ENCODE measurements at places on chromosomes 2 and 18.

DNA sequence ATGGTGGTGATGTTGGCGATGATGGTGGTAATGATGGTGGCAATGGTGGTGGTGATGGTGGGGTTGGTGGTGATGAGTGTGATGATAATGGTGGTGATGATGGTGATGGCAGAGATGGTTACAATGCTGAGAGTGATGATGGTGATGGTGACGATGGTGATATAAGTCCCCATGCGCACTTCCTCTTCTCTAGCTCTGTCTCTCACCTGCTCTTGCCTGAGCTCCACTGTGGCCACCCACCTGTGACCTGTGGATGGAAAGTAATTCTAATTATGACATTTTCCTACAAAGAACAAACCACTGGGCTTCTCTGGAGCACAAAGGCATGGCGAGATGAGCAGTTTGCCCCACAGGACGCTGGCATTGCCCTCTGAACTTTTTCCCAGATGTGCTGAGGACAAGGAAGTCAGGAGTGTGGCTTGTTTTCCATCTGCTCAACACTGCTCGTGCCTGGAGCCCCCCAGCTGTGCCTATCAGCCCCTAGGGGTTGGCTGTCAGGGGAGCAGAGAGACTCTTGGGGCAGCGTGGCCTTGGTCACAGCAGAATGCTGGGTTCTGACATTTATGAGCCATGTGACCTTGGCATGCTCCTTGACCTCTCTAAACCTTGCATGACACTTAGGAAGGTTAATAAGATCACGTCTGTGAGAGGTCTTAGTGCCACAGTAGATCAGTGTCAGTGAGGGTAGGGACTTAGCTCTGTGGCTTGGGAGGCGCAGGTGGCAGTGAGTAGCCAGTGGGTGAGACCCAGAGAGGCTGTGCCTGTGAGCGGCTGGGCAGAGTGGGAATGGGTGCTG, 68.4 kb downstream of the RRM2 start:
- DNase-seq: no peak

DNA sequence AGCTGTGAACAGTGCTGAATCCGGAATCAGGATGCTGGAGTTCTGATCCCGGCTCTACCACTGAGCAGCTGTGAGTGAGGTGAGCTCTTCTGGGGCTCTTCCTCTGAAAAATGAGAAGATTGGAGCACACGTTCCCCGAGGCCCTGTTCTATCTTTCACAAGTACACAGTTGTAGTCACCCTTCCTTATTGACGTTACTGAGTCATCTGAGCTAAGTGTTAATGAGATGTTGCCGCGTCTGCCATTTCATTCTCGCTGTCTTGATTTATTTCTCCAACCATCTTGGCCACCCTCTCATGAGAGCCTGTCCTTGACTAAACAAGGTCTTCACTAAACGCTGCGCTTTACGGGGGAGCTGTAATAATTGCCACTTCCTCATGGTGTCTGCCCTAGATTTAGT, 31.9 kb upstream of the EFR3B start:
- no peak for DNase-seq

DNA sequence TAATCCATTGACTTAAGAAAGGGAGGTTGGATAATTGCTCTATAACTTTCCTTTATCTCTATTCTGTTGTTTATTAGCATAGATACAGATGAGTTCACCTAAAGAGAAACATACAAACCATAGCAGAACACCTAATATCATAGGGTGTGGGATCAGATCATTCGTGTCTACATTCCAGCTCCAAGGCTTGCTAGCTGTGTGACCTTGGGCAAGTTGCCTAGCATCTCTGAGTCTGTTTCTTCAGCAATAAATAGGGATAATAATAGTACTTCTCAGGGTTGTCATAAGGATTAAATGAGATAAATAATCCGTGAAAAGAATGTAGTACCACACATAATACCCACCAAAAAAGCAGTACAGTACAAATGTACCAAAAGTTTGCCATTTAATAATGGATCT, 126.2 kb downstream of the PLB1 start:
- DNase-seq: no peak

DNA sequence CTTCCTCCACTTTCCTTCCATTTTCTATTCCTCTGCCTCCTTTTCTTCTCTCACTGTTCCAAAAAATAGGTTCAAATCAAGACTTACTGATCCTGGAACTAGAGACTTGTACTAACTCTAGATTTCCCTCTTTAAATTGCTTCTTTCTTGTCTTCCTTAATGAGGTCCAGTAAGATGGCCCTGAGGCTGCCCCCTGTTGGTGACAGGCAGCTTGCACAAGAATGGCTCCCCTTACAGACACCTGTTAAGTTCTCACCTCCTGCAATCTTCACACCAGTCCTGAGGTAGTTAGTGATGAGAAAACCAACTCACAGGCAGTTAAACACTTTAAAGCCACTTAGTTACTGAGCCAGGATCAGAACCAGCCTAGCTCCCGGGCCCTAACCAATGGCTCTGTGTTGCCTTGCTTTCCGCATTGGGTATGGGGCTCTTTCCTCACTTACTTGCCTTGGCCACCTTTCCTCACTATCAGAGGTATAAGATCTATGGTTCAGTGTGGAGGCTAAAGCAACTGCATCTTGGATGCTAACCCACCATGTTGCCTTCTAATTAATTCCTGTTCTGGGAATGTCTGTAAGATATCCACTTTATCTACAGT, 130.6 kb downstream of the AKAIN1 start:
- no peak for DNase-seq

GRCh38 chr2:210598219-210598618, 41.8 kb downstream of the CPS1 start:
- DNase-seq: no peak

- DNase-seq: no peak
These were observed 442.9 kb downstream of the SLC4A3 start for GRCh38 chr2:220070349-220070748.

DNA sequence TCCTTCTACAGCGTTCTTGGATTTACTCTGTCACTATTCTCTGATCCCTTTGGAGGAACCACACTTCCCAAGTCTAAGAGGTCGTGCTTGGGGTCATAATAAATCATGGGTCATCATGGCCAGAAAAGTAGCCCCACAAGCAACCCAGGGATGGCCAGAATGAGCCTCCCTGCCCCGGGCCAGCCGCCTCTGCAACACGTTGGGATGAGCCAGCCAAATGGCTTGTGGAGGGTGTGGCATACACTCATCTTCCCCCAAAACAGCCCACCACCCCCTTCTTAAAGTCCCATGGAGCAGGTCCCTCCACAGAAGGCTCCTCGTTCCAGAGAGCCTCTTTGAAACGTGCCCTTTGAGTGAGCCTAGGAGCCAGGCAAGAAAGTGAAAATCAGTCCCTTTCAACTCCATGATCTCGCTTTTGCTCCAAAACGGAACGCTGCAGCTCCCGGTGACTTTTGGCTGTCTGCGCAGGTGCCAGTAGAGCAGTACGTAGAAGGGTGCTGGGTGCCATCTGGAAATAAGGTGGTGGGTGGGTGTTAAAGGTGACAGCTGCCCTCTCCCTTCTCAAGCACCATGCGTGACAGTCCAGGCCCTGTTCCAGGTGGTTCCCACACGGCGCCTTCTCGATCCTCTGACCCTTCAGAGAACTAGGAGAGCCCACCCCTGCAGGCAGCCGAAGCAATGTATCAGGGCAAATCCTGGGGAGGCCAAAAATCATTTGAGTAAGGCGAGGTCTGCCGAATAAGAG, 48.5 kb upstream of the FOSL2 start:
- no peak for DNase-seq

DNA sequence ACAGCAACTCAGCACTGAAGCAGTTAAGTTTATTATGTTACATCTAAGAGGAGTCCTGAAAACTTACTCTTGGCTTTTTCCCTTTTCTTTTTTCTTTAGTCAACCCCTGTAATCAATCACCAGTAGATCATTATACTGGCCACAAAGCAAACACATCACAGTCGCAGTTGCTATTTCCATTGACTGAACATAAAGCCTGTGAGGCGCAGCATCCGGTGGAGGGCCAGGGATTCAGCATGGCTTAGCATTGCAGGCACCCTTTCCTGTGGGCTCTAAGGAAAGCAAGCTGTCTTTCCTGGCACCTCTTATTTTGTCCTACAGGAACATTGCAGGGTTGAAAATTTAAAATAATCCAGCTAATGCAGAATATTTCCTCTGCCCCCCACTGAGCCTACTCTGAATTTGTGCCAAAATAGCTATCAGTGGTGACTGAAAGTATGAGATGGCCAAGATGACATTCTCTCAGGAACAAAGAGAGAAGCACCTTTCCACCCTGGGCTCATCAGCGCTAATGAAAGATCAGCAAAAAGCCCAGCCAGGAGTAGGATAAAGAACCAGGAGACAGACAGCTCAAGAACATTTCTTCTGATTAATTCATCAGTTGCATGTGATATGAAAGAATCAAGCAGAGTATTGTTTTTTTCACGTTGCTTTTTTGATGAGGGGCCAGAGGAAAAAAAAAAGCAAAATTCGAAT, 85.3 kb upstream of the SULT1C3 start:
- no peak for DNase-seq

DNA sequence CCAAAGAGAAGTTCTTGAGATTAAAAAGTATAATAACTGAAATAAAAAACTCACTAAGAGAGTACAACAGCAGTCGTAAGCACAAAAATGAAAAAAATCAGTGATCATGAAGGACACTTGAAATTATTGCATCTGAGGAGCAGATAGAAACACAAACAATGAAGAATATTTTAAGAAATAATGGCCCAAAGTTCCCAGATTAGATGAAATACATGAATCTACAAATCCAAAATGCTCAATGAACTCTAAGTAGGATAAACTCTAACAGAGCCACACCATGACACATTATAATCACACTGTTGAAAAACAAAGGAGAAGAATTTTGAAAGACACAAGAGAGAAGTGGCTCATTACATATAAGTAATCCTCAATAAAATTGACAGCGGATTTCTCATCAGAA, 31.9 kb upstream of the EMILIN2 start:
- DNase-seq: no peak

DNA sequence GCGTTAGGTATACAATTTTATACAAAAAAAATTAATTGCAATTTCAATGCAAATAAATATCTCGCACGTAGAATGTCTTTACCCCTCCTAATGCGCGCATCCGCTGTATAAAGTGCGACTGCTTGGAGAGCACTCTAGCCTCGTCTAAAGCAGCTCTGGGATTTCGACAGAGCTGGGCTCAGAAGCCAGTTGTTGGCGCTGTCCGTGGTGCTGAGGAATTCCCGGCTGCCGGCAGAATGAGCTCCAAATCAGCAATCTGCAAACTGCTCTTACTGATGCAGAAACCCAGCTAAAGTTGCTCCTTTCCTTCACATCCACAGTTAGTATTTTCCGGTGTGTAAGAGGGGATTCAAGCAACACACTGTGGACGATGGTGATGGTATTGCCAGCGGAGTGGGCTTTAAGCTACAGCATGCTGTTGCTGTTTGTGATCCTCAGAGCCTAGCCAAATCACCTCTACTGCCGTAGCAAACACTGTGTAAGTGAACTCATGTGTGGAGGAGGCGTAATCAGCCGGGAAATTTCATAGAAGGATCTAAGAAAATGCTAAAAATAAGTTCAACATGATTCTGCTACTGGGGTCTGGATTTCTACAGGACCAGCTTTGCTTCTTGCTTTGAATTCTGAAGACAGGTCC, at the start of gene VWC2L:
Gene VWC2L (plus strand): TSS at position 137 of the 637 bp plus-strand sequence. CDS start 3,140 bp downstream, outside the sequence.
- peak; percentile 8 for DNase-seq

DNA sequence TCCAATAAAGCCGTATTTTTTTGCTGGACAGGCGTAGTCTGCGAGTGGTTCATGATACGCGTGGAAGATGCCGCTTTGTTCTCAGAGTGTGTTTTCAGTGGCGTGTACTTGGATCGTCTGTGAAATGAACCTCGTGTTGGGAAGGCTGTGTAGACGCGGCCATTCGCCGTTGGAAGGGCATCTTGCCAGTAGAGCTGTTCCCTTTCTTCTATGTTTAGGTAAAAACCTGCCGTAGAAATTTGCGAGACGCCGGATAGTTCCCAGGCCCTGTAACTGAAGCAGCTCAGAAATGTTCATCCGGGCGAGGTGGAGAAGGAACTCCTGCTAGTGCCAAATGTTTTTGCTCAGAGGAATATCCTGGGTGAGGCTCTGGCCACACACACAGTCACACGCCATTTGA, 133.6 kb downstream of the NFATC1 start:
- DNase-seq: no peak

- peak; percentile 69 for DNase-seq
These were observed 38.6 kb upstream of the POLE4 start for GRCh38 chr2:74919827-74920226.

DNA sequence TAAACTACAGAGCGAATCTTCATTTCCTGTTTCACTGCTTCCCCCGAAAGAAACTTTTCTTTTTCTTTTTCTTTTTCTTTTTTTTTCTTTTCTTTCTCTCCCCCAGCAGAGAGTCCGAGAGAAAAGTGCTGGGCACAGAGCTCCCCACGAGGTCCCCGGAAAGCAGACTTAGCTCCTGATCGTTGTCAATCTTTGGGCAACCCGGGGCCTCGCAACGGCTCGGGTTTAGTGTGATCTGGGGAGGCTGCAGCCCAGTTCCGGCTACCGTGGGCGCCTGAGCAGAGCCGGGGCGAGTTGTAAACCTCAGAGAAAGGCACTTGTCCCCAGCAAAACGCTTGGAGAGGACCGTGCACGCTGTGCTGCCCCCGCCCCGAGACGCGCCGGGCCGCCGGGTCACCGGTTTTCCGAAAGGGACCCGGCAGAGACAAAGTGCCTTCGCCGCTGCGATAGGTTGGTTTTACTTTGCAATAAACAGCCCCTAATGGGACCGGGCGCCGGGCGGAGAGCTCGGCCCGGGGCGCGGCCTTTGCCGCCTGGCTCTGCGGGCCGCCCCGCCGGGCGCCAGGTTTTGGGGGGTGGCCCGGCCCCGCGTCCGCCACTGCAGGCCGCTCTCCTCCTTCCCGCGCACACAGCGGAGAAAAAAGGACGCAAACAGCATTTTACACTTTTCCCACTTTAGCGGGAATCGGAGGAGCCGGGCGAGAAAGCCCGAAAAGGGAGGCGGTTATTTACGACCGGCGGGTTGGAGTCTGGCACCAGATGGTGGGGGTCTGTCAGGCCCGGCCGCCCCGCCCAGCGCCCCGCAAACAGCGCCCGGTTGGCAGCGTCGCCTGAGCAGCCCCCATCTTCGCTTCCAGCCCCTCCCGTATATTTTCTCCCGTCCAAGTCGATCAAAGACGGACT, 136.0 kb downstream of the INSIG2 start:
- DNase-seq: peak; percentile 27

- peak; percentile 20 for DNase-seq
These were observed 1.7 kb upstream of the MGAT5 start for GRCh38 chr2:134252092-134252750.

- no peak for DNase-seq
These were observed 95.9 kb upstream of the ZBTB14 start for GRCh38 chr18:5391409-5391808.

- DNase-seq: no peak
These were observed 329.3 kb downstream of the INSIG2 start for GRCh38 chr2:118417406-118418120.

- DNase-seq: no peak
These were observed 62.5 kb upstream of the ACVR2A start for GRCh38 chr2:147782141-147782930.

DNA sequence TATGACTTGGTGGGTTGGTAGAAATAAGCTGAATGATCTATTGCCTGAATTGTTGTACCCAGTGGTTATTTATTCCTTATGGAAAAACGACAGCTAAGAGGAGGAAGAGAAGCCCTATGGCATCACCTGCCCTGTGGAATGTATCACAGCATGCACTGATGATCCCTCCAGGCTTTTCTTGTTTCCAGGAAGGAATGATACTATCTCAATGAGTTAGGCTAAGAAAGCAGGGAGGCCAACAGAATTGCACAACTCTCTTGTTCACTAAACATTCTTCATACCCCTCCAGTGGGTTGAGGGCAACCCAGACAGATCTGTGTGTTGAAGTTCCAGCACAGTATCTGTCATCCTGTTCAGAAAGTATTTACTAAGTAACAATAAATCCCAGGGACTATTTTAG, 1001.7 kb upstream of the GYPC start:
- no peak for DNase-seq

Measured in CD4-positive, alpha-beta T cell treated with Interleukin-21 for 1 hour (primary cell).